ENCODE measurements at places on chromosomes 11 and 22.

DNA sequence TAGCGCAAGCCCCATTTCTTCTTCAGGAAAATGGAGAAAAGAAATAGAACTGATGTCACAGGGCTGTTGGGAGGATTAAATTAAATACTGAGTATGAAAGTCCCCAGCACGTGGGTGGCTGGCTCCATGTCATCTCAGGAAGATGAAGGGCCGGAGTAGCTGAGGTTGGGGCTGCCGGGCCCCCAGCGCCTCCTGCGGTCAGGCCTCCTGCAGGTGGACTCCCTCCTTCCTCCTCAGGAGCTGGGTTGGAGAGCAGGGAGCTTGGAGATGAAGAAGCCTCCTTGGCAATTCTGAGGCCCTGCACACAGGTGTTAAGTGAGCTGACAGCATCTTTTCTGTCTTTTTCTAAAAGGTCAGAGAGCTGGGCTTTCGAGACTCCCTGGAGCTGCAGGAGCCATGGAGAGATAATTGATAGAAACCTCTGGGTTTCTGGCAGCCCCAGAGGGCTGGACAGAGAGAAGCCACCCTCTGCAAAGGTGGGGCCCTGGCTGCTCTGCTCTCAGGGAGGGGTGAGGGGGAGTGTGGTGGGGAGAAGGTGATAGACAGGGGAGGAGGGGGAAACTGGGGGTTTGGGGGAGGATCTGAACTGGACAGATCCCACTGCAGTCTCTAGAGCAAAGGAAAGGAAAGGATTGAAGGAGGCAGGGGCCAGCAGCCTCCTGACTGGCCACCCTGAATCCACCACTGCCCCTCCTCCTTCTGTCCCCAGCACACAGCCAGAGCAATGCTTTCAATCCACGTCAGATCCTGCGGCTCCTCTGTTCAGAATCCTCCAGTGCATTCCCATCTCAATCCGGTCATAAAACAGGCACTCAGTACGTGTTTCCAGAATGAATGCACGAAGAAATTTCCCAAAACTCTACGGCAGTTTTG is 210.8 kb downstream of the CEP164 start:
- DNase-seq, result no peak

DNA sequence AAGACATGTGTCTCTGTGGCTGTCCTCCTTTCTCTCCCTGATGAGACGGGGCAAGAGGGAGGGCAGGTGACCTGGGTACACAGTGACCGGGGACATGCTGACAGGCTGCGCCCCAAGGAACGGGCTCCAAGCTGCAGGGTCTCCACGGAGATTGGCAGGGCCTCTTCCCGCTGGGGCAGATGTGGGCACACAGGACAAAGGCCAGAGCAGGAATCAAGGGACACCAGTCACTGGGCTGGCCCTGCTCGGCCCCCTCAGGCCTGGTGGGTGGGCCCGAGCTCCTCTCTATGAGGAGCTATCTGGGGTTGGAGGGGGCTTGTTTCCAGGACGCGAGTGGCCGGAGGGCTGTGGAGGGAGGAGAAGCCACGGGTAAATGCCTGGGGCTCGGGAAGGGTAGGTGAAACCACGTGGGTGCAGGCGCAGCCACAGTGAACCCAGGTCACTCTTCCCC is 11.2 kb downstream of the PNPLA5 start:
- DNase-seq, result no peak

DNA sequence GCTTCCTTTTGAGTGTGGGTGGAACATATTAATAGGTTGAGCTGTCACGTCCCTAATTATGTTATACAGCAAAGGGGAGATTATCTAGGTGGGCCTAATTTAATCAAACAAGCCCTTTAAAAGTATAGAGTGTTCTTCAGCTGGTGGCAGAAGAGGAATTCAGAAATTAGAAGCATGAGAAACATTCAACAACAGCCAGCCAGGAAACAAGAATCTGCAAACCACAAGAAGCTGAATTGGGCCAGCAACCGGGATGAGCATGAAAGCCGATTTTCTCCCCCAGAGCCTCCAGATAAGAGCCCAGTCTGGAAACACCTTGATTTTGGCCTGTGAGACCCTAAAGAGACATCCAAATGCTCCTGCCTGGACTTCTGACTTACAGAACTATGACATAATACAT is 105.8 kb upstream of the LDLRAD3 start:
- no peak for DNase-seq

- DNase-seq, result no peak
Measured at GRCh38 chr22:25475257-25476022, 89.0 kb upstream of the GRK3 start.

- DNase-seq, result no peak
Measured at GRCh38 chr11:57674251-57674650, 6.3 kb downstream of the ZDHHC5 start.

GRCh38 chr11:95764267-95764898 is 25.2 kb downstream of the FAM76B start:
- no peak for DNase-seq

DNA sequence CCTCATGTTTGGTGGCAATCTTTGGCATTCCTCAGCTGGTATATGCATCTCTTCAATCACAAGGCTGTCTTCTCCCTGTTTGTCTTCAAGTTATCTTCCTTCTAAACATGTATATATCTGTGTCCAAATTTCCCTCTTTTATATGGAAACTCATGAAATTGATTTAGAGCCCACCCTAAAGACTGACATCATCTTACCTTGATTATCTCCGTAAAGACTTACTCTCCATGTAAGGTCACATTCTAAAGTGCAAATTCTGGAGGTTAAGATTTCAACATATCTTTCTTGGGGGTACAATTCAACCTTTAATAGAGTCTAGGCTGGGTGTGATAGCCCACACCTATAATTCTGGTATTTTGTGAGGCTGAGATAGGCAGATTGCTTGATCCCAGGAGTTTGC is 215.8 kb upstream of the LRRC4C start:
- DNase-seq, result no peak

- no peak for DNase-seq
Measured at GRCh38 chr11:117259417-117259816, 26.9 kb downstream of the RNF214 start.

GRCh38 chr11:60059521-60060240 is 3.2 kb downstream of the MS4A3 start:
- no peak for DNase-seq

DNA sequence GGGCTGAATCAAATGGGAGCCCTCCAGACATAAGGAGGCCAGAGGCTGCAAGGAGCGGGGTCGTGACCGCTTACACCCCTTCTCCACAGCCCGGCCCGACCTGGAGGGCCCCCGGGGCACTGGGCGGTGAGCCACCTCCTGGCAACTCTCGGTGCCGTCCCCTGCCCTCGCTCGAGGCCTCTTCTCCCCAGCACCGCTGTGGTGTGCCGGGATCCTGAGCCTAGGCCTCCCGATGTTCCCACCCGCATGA is 432 bp upstream of the GP1BB start:
- DNase-seq, result no peak

- no peak for DNase-seq
Measured at GRCh38 chr22:45918459-45919370, 58.2 kb downstream of the WNT7B start.

All from endothelial cell (in vitro differentiated cells).